ENCODE measurements at places on chromosomes 6 and 20.

DNA sequence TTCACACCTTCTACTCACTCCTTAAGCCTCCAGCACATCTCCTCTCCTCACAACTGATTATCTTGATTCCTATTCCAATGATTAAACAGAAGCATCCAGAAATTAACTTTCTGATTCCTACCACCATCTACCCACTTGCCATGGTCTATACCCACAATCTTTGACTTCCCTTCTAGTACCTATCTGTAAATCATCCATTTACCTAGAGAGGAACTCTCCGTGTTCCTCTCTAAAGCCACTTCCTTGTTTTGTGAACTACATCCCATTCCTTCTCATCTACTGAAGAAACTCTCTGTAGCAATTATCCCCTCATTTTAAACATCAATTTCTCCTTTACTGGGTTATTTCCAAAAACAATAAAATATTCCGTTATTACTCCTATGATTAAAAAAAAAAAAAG is 167.3 kb downstream of the ARHGAP18 start:
- no peak for DNase-seq

GRCh38 chr20:50482396-50482981 is 27.7 kb upstream of the PTPN1 start:
- DNase-seq = no peak

DNA sequence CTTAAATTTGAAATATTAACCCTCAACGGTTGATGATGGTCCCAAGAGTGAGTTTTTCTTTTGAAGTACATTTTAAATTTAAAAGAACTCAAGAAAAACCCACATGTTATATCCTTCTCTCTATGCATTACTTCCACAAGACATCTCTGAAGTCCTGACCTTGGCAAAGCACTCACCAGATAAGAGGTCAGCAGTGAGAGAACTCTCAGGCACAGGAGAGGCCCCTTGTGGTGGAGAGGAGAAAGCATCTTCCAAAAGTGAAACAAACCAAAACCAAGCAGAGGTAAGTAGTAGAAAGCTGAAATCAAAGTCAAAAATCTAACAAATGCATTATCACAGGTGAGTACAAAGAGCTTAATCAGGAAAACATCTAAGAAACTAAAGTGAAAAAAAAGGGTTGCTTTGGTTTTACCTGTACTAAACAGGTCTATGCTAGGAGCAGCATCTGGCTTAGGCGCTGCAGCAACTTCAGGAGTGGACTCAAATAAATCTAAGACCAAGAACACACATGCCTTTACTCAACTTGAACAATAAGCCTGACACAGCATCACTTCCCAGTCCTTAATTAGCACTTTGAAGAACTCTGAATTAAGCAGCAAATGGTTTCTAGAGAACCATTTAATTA is 80.5 kb downstream of the PRSS35 start:
- DNase-seq = no peak

GRCh38 chr20:20895537-20895936 is 183.1 kb upstream of the RALGAPA2 start:
- DNase-seq = no peak

DNA sequence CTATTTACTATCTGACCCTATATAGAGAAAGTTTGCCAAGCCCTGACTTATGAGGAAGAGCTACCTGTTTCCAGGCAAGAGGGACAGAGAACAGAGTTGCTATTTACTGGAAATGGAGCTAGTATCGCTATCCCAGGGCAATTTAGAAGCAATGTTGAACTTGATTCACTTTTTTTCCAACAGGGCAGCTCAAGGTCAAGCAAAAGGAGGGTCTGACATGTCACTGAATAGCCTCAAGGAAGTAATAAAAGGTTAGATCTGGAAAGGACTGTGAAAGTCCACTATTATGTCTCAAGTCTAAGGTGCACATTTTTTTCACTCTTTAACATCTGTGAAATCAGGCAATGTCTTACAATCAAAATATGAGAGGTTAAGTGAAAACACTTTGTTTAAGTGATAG is 84.4 kb downstream of the CLIC5 start:
- no peak for DNase-seq

DNA sequence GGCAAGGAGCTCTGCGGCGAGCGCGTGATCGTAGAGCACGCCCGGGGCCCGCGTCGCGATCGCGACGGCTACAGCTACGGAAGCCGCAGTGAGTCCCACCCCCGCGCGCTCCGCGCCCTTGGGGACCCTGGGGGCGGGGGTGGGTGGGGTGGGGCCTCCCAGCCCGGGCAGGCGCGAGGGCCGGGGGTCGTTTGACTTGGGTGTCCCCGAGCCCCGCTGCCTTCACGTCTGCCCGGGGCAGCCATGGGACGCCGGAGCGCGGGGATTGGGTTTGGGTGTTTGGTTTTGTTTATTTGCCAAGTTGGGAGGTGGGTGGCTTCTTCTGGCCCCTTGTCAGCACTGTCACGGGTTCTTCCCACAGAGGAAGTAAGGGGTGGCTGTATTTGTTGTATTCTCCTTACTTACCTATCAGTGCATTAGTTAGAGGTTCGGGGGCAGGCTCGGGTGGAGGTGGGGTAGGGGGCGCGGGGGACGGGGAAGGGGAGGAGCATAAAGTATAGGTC is 777 bp downstream of the SRSF6 start:
- DNase-seq = no peak

DNA sequence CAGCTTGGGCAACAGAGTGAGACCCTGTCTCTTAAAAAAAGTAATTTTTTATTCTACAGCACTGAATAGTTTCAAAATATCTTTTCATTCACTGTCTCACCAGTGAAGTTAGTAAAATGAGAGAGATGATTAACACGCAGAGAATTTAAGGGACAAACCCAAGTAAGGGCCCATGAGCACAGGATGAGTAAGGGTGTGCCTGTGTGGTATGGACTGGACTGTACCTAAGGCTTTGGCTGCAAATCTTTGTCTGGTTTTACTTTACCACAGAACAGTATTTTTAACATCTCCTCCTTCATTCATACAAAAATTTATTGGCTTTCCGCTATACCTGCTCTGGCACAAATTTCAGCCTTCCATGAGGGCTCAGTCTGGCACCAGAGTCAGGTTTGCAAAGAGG is 433.3 kb downstream of the UTRN start:
- no peak for DNase-seq

GRCh38 chr6:72922401-72922800 is 300.5 kb downstream of the KCNQ5 start:
- DNase-seq = no peak

- DNase-seq = no peak
These were observed 2.5 kb downstream of the TTPAL start for GRCh38 chr20:44478206-44478605.

DNA sequence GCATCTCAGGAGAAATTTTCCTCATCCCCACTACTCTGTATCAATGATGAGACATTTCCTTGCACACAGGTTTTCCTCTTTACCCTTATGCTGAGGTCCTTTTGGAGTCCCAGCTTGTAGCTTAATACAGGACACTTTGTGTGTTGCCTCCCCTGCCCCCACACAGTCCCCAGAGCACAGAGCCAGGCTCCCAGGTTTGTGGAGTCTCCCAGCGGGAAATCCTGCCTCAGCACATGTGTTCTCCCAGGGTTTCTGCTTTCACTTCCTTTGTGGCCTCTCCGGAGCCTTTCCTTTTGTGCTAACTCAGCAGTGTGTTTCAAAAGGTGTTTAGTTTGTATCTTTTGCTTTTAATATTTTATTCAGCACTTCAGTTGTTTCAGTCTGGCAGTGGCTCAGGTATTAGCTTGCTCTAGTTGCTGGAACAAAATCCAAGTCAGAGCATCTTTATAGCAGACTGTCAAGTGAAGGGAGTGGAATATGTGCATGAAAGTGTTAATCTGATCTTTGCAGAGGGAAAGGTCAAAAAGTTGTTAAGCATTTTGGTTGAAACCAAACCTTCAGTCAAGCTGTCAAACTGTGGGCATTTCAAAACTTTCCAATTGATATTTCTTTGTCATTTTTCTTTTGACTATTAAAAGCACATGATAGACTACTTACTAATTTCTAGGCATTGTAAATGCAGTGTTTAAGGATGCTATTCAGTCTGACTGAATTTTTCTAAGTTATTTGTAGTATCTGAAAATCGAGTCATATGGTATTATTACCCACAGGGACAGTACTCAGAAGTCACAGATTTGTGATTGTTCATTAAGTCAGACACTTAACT is 8.6 kb downstream of the SNX9 start:
- DNase-seq = no peak

DNA sequence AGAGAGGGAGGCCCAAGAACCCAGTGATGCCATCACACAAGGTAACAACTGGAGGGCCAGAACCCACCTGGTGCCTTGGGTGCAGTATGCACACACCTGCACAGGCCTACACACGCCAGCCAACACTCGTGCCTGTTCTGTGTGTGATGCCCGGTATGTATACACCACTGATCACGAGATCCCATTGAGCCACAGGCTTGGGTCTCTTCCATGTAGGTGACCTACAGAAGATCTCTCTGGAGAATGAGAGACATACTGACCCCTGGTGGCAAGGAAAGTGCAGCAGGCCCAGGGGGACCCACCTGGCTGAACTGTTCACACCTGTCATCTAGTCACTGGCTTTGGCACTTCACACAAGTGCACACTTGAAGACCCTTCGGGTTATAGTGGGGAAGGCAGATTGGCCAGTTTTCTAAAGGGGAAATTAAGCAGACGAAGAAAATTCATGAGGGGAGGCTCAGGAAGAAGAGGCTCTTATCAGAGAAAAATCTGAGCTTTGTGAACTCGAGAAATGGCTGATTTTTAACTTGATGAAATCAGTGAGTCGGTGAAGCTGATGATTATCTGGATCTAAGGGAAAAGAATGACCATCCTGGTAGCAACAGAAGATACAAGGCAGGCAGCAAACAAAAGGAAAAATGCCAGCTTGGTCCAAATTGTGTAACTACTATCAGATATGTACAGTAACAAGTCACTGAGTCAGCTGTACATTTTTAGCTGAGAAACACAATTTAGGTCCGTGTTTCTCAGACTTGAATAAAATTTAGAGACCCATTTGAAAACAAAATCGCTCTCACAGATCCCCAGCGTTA is 69.1 kb upstream of the PBOV1 start:
- DNase-seq = no peak

DNA sequence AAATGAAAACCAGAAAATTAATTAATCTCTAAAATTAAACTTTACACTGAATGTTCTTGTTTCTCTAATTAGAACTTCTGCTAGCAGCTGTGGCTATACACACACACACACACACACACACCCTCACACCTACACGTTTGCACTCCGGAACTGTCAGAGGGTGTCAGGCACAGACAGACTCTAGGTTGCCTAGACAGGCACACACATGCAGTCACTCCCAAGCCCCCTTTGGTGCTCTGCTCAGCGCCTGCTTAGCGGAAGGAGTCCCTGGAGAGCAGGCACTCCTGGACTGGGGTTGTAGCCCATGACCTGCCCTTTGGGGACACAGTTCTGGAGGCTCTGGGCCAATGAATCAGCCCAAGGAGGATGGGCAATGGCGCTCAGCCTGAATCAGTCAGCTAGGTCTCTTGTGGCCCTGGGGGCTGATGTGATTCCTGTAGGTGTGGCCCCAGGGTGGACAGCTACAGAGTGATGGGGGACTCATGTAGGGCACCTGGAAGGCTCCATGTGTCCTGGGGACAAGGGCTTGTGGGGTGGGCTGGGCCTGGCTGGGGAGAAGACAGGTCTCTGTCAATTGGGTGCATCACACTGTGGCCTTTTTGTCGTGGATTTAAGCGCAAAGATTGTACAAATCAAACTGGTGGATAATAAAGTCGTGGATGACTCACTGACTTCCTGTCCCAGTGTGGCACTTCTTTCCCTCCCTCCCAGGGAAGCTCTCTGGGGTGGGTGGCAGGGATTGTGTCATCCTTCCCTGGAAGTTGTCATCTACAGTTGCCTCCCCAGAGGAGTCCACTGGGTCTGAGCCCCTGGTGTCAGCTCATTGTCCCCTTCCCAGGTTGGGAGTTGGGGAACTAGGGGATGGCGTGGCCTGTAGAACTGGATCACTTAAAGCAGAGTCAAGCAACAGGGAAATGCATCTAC is 8.8 kb downstream of the TMEM151B start:
- no peak for DNase-seq

GRCh38 chr20:52941808-52942207 is 30.4 kb upstream of the TSHZ2 start:
- no peak for DNase-seq

DNA sequence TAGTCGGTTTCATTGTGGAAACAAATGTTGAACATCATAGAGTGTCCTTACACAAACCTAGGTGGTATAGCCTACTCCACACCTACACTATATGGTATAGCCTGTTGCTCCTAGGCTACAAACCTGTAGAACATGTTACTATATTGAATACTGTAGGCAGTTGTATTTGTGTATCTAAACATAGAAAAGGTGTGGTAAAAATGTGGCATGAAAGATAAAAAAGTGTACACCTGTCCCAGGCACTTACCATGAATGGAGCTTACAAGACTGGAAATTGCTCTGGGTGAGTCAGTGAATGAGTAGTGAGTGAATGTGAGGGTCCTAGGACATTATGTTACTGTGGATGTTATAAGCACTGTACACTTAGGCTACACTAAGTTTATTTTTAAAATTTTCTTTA is 103.0 kb downstream of the ZFAND3 start:
- DNase-seq = no peak

DNA sequence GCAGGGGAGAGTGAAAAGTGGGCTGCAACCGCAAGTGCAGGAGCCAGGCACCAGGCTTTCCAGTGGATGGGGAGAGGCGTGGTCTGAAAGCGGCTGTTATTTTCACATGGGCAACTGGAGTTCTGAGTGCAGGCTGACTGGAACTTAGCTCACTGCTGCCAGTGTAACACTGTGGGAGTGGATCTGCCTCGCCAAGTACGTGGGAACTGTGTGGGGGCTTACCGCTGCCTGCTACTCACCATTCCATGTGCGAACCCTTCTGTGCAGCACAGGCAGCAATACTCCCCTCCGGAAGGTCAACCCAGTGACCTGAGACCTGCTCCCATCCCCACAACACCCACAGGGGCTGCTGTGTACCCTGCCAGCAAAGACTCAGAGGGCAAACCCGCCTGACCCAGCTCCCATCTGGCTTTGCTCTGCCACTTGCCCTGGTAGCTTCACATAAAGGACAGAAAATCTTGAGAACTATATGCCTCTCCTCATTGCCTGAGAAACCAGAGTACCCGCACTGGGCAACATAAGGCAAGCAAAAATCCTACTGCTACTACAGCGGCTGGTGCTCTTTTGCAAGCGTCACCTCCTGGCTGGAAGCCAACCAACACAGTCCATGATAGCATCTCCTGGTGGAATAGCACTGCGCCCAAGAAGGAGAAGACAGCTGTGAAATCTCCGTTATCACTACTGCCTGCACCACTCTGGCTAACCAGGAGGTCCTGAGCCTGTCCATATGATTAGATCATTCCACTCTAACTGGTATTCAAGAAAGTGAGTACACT is 54.4 kb upstream of the SIRPG start:
- DNase-seq = no peak

DNA sequence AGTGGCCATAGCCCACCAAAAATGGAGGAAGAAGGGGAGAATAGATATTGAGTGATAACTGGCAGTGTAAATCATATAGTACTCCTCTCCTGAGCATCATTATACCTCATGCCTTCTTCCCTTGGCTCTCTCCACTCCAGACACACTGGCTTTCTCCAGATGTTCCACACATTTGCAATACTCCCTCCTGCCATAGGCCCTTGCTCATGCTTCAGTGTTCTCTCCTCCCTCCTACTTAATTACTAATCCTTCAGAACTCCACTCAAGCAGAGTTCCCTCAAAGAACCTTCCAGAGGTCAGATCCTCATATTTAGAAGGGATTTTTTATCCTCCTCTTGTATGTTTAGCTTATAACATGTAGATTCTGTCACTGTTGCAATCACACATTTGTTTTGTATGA is 279.5 kb upstream of the SUPT3H start:
- DNase-seq = no peak

GRCh38 chr6:168778201-168778600 is 337.2 kb downstream of the SMOC2 start:
- no peak for DNase-seq
